ENCODE measurements at places on chromosomes 6 and 20.

GRCh38 chr6:70717038-70717801 is 49.5 kb downstream of the SMAP1 start:
- H3K27me3 ChIP-seq: no peaks in the 10 kb centered on the region
- peak overlapping the region; percentile 6 for H3K4me3 ChIP-seq
- peak; percentile 36 for DNase-seq

GRCh38 chr20:47396762-47397476 is 40.4 kb upstream of the ZMYND8 start:
- DNase-seq: no peak
- no peaks in the 10 kb centered on the region for H3K27me3 ChIP-seq
- H3K27ac ChIP-seq: no peak overlapping the region
- H3K4me3 ChIP-seq: no peak overlapping the region

DNA sequence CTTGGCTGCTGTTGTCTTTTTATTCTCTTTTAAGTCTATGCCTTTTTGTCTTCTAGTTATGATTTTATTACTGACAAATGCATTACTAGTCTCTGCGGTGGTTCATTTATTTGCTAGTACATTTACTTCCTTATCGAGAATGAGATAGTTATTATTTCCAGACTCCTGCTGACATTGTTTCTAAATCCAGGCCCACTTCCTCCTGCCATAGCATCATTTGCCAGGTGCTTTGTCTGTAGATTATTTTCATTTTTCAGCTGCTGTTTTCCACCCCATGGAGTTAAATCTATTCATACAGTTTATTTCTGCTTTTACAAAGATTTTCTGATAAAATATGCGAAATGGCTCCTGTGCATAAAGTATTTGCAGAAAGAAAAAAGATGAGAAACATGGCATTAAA is 459.7 kb downstream of the MMUT start:
- no peak overlapping the region for H3K4me3 ChIP-seq
- no peak for DNase-seq

DNA sequence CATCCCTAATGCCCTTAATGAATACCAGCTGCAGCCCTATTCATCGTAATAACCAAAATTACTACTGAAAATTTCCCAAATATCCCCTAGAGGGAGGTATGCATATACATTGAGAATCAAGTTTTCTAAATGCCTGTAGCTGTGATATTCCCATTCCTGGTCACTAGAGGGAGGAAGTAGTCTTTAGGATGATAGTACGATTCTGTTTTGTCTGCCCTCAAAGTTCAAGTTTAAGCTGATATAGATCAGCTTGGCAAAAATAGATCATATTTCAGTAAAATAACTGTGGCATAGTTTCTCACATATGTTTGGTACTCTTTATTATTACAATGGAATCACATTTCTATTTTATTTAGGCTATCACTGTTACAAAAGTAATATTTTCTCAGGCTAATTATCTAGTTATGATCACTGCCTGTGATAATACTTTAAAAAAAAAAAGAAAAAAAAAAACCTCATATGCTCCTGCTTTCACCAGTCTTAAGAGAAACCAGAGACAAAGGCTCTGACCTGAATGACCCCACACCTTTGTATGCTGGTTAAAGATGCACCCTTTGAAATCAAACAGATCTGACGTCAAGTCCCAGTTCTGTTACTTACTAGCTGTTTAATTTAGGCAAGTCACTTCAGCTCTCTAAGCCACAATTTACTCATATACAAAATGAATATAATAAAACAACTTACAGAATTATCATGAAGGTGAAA is 11.0 kb downstream of the TSPYL1 start:
- H3K36me3 ChIP-seq: peaks cover 35% of the 10 kb centered on the region
- peaks cover 11% of the 10 kb centered on the region for H3K4me1 ChIP-seq

DNA sequence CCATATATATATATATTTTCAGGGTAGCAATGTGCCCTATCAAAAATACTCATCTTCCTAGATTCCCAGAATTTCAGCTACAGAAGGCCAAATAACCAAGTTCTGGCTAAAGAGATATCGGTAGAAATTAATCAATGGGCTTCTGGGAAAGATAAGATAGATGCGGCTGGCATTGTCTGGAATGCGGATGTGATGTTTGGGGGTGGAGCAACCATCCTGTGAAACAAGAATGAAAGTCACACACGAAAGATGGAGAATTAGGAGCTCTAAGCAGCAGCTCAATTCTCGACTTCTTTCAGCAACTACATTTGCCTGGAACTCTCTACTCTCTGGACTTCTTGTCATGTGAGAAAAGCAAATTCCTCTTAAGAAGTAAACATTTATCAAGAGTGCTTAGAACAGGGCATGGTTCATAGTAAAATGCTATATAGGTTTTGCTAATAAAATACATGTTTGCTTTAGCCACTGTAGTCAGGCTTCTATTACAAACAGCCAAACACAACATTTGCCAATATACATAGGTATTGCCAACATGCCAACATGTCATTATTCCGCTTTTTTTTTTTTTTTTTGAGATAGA is 90.8 kb downstream of the CLIC5 start:
- no peaks in the 10 kb centered on the region for H3K4me1 ChIP-seq
- no peaks in the 10 kb centered on the region for H3K27me3 ChIP-seq
- H3K36me3 ChIP-seq: no peaks in the 10 kb centered on the region
- no peak for DNase-seq
- H3K4me3 ChIP-seq: no peak overlapping the region
- no peak overlapping the region for H3K27ac ChIP-seq

- no peaks in the 10 kb centered on the region for H3K36me3 ChIP-seq
- no peaks in the 10 kb centered on the region for H3K4me1 ChIP-seq
- H3K27ac ChIP-seq: no peak overlapping the region
- DNase-seq: no peak
- no peaks in the 10 kb centered on the region for H3K27me3 ChIP-seq
- H3K4me3 ChIP-seq: no peak overlapping the region
Observed at GRCh38 chr6:63475707-63476106, 96.6 kb upstream of the LOC128125822 start.

- H3K4me1 ChIP-seq: no peaks in the 10 kb centered on the region
- H3K4me3 ChIP-seq: no peak overlapping the region
- DNase-seq: no peak
- H3K27me3 ChIP-seq: no peaks in the 10 kb centered on the region
Observed at GRCh38 chr6:153484056-153484455, 353.0 kb upstream of the RGS17 start.

- H3K27me3 ChIP-seq: no peaks in the 10 kb centered on the region
- H3K4me3 ChIP-seq: no peak overlapping the region
- no peaks in the 10 kb centered on the region for H3K4me1 ChIP-seq
- DNase-seq: no peak
- H3K27ac ChIP-seq: no peak overlapping the region
Observed at GRCh38 chr20:19510611-19511010, 247.4 kb upstream of the RIN2 start.

- peaks cover 3% of the 10 kb centered on the region for H3K4me1 ChIP-seq
- DNase-seq: no peak
- H3K27ac ChIP-seq: no peak overlapping the region
Observed at GRCh38 chr20:36150847-36151539, 3.5 kb upstream of the EPB41L1 start.

DNA sequence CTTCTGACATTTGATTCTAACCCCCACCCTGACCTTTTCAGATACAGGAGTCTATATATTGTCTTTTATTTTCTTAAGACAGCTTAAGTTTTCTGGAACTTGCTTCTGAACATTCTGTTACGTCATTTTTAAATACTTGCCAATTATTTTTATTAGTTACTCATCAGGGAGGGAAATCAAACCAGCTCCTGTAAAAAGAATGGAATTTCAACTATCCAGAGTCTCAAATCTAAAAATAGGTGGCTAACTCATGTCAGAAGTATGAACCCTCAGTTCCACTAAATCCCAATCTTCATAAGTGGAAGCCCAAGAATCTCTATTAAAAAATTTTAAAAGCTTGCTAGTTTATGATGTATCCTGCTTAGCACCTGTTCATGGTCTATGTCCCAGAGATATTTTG is 900.0 kb downstream of the KIF16B start:
- H3K27ac ChIP-seq: no peak overlapping the region
- H3K4me1 ChIP-seq: no peaks in the 10 kb centered on the region
- H3K27me3 ChIP-seq: no peaks in the 10 kb centered on the region
- no peak for DNase-seq
- H3K4me3 ChIP-seq: no peak overlapping the region

GRCh38 chr6:83307849-83308248 is 114.7 kb downstream of the RWDD2A start:
- no peaks in the 10 kb centered on the region for H3K4me1 ChIP-seq
- no peaks in the 10 kb centered on the region for H3K27me3 ChIP-seq
- H3K27ac ChIP-seq: no peak overlapping the region
- no peak for DNase-seq
- no peaks in the 10 kb centered on the region for H3K36me3 ChIP-seq
- H3K4me3 ChIP-seq: no peak overlapping the region

- DNase-seq: no peak
- H3K4me3 ChIP-seq: no peak overlapping the region
- no peaks in the 10 kb centered on the region for H3K27me3 ChIP-seq
- no peak overlapping the region for H3K27ac ChIP-seq
- no peaks in the 10 kb centered on the region for H3K36me3 ChIP-seq
Observed at GRCh38 chr6:80335121-80335531, 228.7 kb downstream of the BCKDHB start.

DNA sequence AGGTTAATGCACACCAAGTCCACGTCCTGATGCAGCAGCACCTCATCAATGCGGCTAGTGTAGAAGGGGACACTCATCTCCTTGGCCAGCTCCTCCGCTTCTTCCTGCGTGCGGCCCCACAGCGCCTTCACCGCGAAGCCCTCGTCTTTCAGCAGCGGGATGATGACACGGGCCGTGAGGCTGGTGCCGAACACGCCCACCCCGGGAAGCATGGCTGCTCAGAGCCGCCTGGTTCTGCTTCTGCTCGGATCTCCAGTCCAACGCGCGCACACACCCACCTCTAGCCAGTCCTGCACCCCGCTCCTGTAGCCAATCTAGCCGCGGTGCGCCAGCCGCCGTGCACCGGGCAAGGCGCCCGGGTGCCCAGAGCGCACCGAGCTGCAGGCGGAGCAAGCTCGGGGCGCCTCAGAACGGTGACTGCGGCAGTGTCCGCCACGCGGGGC is 700 bp downstream of the GFOD1 start:
- H3K4me3 ChIP-seq: no peak overlapping the region
- peaks cover 23% of the 10 kb centered on the region for H3K4me1 ChIP-seq
- no peak overlapping the region for H3K27ac ChIP-seq
- H3K27me3 ChIP-seq: peaks cover 23% of the 10 kb centered on the region

GRCh38 chr20:6768228-6769140 is 998 bp downstream of the BMP2 start:
- H3K4me3 ChIP-seq: no peak overlapping the region
- DNase-seq: no peak
- no peaks in the 10 kb centered on the region for H3K4me1 ChIP-seq

DNA sequence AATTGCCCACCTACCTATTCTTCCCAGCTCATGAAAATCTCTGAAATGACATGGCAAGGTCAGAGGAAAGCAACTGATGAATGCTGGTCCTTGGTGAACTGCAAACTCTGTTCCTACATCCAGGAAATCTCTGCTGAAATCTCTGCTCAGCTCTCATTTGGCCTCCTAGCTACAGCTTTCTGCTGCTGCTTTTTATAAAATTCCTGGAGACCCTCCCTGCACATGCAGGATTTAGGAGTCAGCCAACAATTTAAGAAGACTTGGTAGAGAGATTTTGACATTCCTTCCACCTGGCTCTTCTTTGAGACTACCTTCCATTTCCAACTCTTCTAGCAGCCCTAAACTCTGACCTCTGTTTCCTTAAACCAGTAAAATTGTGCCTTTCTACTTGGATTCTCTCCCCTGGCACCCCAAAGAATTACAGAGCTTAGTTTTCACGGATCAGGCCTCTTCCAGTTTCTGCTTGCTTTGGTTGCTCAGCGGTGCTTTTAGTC is 55.5 kb downstream of the PDE7B start:
- H3K27ac ChIP-seq: no peak overlapping the region
- no peaks in the 10 kb centered on the region for H3K36me3 ChIP-seq
- peaks cover 3% of the 10 kb centered on the region for H3K4me1 ChIP-seq
- DNase-seq: no peak

- H3K4me1 ChIP-seq: no peaks in the 10 kb centered on the region
- no peak overlapping the region for H3K4me3 ChIP-seq
- H3K27ac ChIP-seq: no peak overlapping the region
- H3K27me3 ChIP-seq: no peaks in the 10 kb centered on the region
Observed at GRCh38 chr6:71929047-71929446, 42.7 kb downstream of the RIMS1 start.

GRCh38 chr6:106168097-106168888 is 82.2 kb downstream of the PRDM1 start:
- no peak overlapping the region for H3K4me3 ChIP-seq
- H3K4me1 ChIP-seq: peaks cover 27% of the 10 kb centered on the region
- no peak for DNase-seq
- H3K36me3 ChIP-seq: no peaks in the 10 kb centered on the region
- H3K27me3 ChIP-seq: no peaks in the 10 kb centered on the region

DNA sequence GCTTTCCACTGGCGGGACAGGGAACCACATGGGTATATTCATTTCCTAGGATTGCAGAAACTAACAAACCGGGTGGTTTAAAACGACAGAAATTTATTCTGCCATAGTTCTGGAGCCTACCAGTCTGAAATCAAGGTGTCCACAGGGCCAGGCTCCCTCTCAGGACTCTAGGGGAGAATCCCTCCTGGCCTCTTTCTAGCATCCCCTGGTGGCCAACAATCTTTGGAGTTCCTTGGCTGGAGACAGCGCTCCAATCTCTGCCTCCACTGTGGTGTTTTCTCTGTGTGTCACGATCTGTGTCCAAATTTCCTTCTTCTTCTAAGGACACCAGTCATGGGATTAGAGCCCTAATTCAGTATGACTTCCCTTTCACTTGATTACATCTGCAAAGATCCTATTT is 95.0 kb downstream of the SCML4 start:
- no peaks in the 10 kb centered on the region for H3K36me3 ChIP-seq
- no peaks in the 10 kb centered on the region for H3K27me3 ChIP-seq
- H3K4me1 ChIP-seq: peaks cover 20% of the 10 kb centered on the region
- no peak overlapping the region for H3K4me3 ChIP-seq
- H3K27ac ChIP-seq: no peak overlapping the region

- H3K27ac ChIP-seq: no peak overlapping the region
- H3K4me1 ChIP-seq: no peaks in the 10 kb centered on the region
- no peak for DNase-seq
Observed at GRCh38 chr20:43170771-43171170, 18.9 kb downstream of the PTPRT start.

DNA sequence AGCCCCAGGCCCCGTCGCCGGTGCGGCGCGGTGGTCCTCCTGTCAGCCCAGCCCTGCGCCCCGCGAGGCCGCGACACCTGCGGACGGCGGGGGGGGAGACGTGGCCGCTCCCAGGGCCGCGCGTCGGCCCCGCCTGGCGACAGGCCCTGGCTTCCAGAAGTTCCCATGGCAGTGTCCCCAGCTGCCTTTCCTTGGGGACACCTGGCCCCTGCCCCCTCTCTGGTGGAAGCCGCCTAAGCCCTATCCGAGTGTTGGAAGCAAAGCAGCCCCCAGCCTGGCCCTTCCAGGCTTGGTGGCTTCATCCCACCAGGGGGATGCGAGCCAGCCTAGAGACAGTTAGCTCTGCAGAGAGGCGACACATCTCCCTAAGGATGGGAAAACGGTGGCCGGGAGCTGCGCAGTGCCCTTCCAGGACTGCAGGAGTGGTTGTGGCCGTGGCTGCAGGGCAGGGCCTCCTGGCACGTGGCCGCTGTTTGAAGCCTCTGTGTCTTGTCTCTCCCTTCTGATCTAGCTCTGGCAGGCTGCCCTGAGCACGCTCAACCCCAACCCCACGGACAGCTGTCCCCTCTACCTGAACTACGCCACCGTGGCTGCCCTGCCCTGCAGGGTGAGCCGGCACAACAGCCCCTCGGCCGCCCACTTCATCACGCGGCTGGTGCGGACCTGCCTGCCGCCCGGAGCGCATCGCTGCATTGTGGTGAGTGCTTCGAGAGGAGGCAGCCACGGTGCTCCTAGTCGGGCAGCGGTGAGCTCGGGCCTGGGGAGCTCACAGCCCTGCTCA is 816 bp downstream of the NPEPL1 start:
- no peaks in the 10 kb centered on the region for H3K27me3 ChIP-seq
- H3K4me1 ChIP-seq: peaks cover 8% of the 10 kb centered on the region
- peaks cover 8% of the 10 kb centered on the region for H3K36me3 ChIP-seq
- DNase-seq: peak; percentile 16

Measured in CD4-positive, CD25-positive, alpha-beta regulatory T cell (primary cell).